ENCODE measurements at places on chromosomes 16 and 17.

GRCh38 chr16:57045694-57046381, 46.5 kb upstream of the CPNE2 start:
- peak overlapping the region; percentile 50 for H3K27ac ChIP-seq
- H3K27me3 ChIP-seq, result no peaks in the 10 kb centered on the region
- DNase-seq, result peak; percentile 17
- H3K4me3 ChIP-seq, result no peak overlapping the region

DNA sequence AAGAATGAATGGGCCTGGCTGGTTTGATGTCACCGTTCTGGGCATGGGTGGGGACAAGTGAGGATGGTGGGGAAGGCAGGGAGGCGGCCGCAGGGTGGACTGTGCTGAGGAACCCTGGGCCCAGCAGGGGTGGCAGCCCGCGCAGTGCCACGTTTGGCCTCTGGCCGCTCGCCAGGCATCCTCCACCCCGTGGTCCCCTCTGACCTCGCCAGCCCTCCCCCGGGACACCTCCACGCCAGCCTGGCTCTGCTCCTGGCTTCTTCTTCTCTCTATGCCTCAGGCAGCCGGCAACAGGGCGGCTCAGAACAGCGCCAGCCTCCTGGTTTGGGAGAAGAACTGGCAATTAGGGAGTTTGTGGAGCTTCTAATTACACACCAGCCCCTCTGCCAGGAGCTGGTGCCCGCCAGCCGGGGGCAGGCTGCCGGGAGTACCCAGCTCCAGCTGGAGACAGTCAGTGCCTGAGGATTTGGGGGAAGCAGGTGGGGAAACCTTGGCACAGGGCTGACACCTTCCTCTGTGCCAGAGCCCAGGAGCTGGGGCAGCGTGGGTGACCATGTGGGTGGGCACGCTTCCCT, 6.5 kb upstream of the SERPINF1 start:
- H3K36me3 ChIP-seq, result no peaks in the 10 kb centered on the region
- no peak overlapping the region for H3K27ac ChIP-seq
- DNase-seq, result no peak
- H3K4me1 ChIP-seq, result no peaks in the 10 kb centered on the region

DNA sequence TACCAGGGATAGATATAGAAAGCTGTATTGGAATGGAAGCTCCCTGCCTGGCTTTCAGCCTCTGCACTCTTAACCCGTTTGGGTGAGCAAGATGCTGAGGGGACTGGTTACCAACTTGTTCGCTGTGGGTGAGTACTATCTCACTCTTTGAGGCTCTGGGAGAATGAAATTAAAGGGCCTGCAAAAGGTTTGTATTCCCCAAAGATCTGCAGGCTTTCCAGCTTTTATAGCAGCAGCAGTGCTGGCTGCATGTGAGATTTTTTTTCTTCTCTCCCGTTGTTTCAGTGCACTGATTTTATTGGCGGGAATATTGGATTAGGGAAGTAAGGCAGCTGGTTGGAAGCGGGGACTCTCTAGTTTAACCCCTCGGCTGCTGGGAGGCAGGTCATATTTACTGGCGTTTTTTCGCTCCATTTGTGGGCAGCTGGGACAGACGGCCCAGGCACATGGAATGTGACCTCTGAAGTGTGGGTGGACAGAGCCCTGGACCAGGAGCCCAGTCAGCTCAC, 30.9 kb downstream of the C17orf75 start:
- H3K27ac ChIP-seq, result no peak overlapping the region
- no peak for DNase-seq
- no peaks in the 10 kb centered on the region for H3K4me1 ChIP-seq
- H3K36me3 ChIP-seq, result no peaks in the 10 kb centered on the region
- H3K4me3 ChIP-seq, result no peak overlapping the region
- no peaks in the 10 kb centered on the region for H3K27me3 ChIP-seq

DNA sequence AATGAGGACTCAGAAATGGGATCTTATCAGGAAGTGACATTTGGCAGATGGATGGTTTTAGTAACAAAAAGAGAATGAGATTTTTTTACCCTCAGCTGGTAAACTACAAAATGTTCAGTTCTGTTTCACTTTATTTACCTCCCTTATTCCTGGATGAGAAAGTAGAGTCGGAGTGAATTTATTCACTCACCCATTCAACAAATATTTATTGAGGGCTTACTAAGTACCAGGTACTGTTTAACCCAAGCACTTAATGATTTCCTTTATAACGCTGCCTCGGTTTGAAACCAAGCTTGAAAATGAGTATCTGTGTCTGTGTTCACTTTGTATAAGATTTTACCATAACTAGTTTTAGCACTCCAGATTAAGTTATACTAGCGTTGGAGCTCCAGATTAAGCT, 38.1 kb downstream of the CDRT15 start:
- DNase-seq, result no peak
- H3K4me3 ChIP-seq, result no peak overlapping the region
- H3K27me3 ChIP-seq, result no peaks in the 10 kb centered on the region
- H3K4me1 ChIP-seq, result peaks cover 87% of the 10 kb centered on the region
- H3K27ac ChIP-seq, result peak overlapping the region; percentile 87

DNA sequence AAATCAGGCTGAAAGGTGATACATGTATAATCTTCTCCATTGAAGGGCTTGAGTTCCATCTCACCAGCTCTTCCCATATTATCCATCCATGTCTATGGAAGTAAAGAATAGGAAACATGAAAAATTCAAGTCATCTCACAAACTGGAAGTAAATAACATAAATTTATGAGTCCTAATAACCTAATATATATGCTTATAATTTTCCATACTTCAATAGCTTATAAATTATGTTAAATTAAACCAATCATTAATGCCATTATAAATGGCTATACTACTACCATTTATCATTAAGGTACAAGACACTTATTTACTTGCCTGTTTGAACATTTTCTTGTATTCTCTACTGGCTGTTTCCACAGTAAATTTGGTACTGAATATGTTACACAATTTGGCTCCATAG, 4.8 kb downstream of the TOP2A start:
- H3K27ac ChIP-seq, result no peak overlapping the region
- peaks cover 2% of the 10 kb centered on the region for H3K4me1 ChIP-seq
- H3K27me3 ChIP-seq, result peaks cover 8% of the 10 kb centered on the region

- H3K4me1 ChIP-seq, result no peaks in the 10 kb centered on the region
- no peaks in the 10 kb centered on the region for H3K36me3 ChIP-seq
- no peak for DNase-seq
- no peak overlapping the region for H3K4me3 ChIP-seq
- H3K27ac ChIP-seq, result no peak overlapping the region
Measured at GRCh38 chr16:72928090-72928981, 119.6 kb downstream of the ZFHX3 start.

GRCh38 chr16:84463221-84463620, 41.2 kb downstream of the MEAK7 start:
- no peak overlapping the region for H3K4me3 ChIP-seq
- H3K27me3 ChIP-seq, result no peaks in the 10 kb centered on the region
- no peak overlapping the region for H3K27ac ChIP-seq
- DNase-seq, result no peak
- peaks cover 26% of the 10 kb centered on the region for H3K36me3 ChIP-seq
- H3K4me1 ChIP-seq, result no peaks in the 10 kb centered on the region

- peak overlapping the region; percentile 54 for H3K4me3 ChIP-seq
- peaks cover 15% of the 10 kb centered on the region for H3K4me1 ChIP-seq
Measured at GRCh38 chr17:80259457-80260068, 1.1 kb upstream of the RNF213 start.

GRCh38 chr17:81888105-81888987, 3.0 kb downstream of the ALYREF start:
- H3K4me3 ChIP-seq, result no peak overlapping the region
- H3K27me3 ChIP-seq, result no peaks in the 10 kb centered on the region

- H3K27me3 ChIP-seq, result no peaks in the 10 kb centered on the region
- DNase-seq, result no peak
- H3K36me3 ChIP-seq, result peaks cover 4% of the 10 kb centered on the region
- peak overlapping the region; percentile 93 for H3K27ac ChIP-seq
- H3K4me3 ChIP-seq, result peak overlapping the region; percentile 53
- H3K4me1 ChIP-seq, result peaks cover 39% of the 10 kb centered on the region
Measured at GRCh38 chr16:3073448-3073847, 8.0 kb downstream of the IL32 start.

- H3K4me1 ChIP-seq, result no peaks in the 10 kb centered on the region
- no peak overlapping the region for H3K4me3 ChIP-seq
Measured at GRCh38 chr17:8046306-8046928, 7.6 kb downstream of the ALOX15B start.

- peaks cover 3% of the 10 kb centered on the region for H3K36me3 ChIP-seq
- H3K4me1 ChIP-seq, result no peaks in the 10 kb centered on the region
- H3K4me3 ChIP-seq, result no peak overlapping the region
- no peak for DNase-seq
Measured at GRCh38 chr17:51088287-51088686, 32.4 kb downstream of the SPAG9 start.

DNA sequence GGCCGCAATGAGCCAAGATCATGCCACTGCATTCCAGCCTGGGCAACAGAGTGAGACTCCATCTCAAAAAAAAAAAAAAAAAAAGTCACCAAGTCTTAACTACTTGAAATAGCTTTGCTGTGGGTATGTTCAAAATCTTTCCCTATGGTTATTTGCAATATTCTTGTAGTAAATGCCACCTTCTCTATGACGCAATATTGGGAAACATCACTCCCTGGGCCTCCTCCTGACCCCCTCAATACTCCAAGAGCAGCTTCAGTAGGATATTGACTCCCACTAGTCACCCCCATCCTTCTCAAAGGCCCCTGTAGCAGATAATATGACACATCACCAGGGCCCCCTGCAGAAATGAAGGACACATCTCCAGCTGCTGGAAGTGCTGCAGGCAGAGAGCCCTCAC, 137.8 kb downstream of the AIPL1 start:
- no peaks in the 10 kb centered on the region for H3K36me3 ChIP-seq
- H3K27me3 ChIP-seq, result peaks cover 19% of the 10 kb centered on the region
- no peak overlapping the region for H3K27ac ChIP-seq
- no peak overlapping the region for H3K4me3 ChIP-seq
